ENCODE measurements at places on chromosomes 6 and 20.

DNA sequence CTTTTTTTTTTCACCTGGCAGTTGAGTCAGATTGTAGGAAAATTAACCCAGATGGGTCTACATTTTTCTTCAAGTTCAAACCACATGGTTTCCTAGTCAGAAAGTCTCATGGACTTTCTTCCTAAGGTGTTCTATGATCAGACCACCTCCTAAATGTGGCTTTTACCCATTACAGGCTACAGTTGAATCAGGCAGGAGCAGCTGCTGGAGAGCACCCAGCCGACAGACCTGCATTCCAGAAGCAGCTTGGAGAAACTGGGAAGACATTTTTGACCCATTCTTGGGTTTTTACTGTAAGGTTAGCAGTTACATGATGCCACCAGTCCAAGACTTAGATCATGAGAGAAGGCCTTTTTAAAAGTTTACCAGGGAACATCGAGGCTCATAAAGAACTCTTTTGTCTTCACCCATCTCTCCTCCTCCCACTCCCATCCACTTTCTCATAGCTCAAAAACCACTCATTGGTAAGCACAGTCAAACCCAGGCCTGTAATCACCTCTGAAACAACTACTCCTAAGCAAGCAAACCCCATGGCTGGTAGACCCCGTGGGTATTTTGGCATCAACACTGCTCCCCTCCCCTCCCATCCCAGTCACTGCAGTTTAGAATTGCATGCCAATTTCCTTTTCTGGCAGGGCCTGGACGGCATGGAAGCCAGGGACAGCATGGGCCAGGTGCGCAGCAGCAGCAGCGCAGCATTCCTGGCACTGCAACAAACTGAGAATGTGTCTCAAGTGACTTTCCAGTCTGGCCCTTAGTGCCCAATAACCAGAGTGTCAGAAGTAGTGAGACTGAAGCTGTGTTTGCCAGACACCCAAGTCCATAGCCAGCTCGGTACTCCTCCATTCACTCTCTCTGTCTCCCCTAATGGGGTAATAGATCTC is 113.7 kb downstream of the CLIC5 start:
- DNase-seq = no peak

DNA sequence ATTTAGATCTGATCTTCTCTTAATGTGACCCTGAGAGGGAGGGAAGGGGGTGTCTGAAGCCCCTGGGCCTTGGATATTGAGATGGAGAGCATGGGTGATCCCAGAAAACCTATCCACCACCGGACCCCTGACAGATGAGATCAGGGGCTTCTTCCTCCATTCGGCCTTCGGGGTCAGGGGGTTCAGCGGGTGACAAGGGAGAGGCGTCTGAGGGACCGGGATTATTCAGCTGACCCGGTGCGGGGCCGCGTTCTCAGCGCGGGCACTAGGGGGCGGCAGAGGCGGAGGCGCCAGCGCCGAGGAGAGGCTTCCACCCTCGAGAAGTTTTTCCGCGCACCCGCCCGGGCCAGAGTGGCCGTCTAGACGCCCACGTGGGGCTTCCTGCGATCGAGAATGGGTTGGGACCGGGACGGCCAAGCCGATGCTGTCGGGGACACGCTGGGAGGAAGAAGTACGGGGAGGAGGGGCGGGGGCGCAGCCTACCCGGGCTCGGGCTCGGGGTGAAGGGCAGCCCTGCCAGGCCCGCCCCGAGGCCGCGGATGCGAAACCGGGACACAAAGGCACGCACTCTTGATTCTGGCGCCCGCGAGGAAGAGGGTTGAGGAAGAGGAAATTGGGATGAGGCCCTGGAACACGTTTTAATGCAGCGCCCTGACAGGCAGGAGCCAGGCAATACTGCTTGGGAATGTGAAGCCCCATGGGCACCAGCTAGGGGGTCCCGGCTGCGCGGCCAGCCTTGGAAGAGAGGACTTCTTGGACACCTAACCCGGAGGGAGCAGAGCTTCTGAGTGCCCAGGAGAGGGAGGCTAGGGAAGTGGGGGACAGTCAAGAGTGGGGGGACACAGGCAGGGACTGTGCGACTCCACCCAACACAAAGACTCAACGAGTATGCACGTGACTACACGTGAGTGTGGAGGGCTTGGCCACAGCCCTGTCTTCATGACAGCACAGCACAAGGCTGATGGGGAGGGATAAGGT is 30.6 kb downstream of the COL11A2 start:
- DNase-seq = peak; percentile 78

GRCh38 chr6:11248974-11249761 is 16.7 kb upstream of the NEDD9 start:
- no peak for DNase-seq

GRCh38 chr20:14956026-14956425 is 618.6 kb upstream of the FLRT3 start:
- DNase-seq = no peak

GRCh38 chr20:47359530-47360296 is 3.2 kb upstream of the ZMYND8 start:
- DNase-seq = no peak

DNA sequence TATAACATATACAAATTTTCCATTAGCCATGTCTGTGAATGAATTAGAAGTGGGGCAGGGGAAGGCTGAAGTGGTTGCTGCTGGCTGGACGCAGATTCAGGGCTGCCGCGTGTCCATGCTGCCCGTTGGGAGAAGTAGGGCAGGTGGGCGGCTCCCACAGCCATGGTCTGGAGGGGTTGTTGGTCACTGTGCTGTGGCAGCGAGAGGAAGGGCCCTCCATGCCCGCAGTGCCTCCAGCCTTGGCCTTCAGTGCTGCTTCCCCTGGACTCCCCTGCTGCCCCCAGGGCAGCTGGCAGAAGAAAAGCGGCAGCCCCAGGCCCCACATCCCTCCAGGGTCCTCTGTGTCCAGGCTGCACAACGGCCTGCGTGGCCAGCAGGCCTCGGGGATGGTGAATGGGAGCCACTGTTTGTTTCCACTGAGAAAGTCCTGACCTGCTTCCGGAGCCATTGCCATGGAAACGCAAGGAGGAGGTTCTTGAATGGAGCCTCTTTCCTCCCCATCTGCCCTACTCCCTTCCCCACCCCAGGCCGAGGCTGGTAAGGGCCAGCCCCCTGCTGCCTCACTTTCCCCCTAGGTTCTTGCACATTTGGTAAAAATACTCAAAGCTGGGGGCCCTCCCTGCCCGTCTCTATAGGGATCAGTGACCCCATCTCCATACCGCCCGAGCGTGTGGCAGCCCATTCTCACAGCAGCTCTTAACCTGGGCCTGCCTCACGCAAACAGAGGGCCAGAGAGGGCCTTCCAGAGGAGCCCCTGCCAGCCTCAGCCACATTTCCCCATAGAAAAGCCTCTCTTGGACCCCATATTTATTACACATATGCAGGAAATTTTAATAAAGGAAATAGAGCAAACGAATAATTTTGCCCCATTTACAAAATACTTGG is 113.3 kb downstream of the SASH1 start:
- DNase-seq = no peak

DNA sequence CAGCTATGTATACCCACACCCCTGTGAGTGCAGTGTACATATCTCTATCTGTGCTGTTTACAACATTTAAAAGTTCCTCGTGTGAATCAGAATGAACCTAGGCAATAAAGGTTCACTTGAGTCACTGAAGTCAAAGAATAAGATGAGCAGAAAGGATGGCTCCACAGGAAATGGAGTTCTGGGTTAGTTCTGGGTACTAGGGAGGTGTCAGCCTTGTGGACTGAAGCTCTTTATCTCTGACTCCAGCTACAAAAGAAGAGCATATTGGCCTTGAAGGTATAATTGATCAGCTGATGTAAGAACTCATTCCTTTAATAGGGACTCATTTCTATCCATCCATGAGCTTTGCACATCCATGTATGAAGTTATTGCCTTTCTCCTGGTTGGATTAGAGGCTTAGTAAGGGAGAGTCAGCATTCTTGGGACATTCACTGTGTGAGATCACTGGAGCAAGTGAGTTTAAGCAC is 73.9 kb upstream of the BACH2 start:
- DNase-seq = no peak

- no peak for DNase-seq
Measured at GRCh38 chr6:139982652-139983295, 608.3 kb upstream of the CITED2 start.

GRCh38 chr6:161947371-161947770 is 673.5 kb upstream of the AGPAT4 start:
- no peak for DNase-seq

DNA sequence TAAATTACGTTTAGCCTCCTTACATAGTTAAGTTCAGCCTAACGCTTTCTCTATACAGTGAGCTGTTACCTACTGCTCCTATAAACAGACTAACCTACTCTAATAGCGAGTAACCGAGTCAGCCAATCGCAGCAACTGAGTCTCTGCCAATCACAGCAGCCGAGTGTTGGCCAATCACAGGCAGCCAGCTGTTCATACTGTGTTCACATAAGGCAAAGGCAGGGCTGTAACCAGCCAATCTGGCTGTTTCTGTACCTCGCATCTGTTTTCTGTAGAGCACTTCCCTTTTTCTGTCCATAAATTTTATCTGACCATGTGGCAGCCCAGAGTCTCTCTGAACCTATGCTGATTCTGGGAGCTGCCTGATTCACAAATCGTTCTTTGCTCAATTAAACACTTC is 263.9 kb upstream of the JARID2 start:
- no peak for DNase-seq

- no peak for DNase-seq
Measured at GRCh38 chr6:4157506-4157905, 22.1 kb upstream of the ECI2 start.

- DNase-seq = no peak
Measured at GRCh38 chr6:169371344-169372127, 117.9 kb upstream of the THBS2 start.

GRCh38 chr6:13762611-13763441 is 51.2 kb upstream of the RANBP9 start:
- DNase-seq = no peak

DNA sequence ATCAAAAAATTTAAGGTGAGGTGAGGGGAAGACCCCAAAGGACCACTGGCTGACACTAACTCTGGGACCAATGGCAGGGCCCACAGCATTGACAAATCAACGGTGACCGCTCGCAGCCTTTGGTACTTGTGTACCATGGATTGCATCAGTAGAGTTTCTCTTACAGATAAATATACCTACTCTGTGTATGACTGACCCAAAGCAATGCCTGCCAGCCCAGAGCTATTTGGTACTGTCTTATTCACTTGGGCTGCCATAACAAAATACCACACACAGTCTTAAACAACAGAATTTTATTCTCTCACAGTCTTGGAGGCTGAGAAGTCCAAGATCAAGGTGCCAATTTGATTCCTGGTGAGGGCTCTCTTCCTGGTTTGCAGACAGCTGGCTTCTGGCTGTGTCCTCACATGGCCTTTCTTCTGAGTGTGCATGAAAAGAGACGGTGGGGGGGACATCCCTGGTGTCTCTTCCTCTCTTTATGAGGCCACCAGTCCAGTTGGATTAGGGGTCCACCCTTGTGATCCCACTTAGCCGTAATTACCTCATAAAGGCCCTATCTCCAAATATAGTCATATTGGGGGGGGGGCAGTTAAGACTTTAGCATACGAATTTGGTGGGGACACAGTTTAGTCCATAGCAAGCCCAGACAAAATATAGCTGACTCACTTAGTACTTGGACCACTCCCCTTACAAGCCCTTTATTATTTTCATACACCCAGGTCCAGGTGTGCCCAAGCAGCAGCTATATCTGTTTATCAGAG is 336.3 kb downstream of the CD83 start:
- DNase-seq = no peak

GRCh38 chr6:149458806-149459205 is 26.0 kb downstream of the ZC3H12D start:
- DNase-seq = no peak

DNA sequence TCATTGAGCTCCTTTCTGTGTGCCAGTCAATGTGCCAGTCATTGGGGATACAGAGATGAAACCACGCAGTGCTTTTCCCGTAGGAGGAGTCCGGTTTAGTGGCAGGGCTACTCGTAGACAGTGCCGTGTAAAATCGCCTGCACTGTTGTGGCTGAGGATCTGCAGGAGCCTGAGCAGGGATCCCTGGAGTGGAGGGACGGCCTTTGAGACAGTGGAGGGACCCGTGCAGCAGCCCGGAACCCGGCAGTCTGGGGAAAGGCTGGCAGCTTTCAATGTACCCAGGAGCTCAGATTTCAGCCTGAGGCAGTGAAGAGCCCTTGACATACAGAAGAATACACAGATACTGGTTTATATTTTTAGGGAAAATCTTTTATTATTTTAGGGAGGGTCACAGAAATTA is 203.3 kb downstream of the ARID1B start:
- no peak for DNase-seq

DNA sequence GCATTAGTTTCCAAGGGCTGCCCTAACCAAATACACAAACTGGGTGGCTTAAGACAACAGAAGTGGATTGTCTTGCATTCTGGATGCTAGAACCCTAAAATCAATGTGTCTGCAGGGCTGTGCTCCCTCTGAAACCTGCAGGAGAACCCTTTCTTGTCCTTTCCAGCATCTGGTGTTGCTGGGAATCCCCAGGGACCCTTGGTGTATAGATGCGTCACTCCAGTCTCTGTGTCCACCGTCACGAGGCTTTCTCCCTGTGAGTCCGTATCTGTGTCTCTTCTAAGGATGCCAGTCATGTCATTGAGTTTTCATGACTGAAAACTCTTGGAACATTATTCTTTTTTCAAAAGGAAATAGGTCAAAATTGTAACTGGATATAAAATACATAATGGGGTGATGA is 142.9 kb downstream of the RNASET2 start:
- no peak for DNase-seq

DNA sequence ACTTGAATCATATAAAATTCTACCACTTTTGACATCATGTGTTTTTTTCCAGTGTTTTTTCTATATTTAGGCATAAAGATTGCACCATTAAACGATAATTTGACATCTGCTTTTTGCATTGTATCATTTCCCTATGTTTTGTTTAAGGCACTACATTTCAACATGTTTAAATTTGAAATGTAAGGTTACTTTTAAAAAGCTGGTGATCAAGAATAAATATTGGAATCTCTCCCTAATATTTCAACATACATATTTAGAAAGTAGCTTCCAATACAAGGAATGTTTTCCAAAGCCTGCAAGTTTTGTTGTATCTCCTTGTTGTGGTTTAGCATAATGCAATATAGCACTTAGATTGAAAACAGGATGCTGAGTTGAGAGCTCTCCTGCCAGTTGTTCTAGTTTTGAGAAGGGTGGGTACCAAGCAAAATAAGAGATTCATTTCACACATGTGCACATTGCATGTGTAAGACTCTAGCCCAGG is 76.5 kb downstream of the SYNJ2 start:
- DNase-seq = no peak

DNA sequence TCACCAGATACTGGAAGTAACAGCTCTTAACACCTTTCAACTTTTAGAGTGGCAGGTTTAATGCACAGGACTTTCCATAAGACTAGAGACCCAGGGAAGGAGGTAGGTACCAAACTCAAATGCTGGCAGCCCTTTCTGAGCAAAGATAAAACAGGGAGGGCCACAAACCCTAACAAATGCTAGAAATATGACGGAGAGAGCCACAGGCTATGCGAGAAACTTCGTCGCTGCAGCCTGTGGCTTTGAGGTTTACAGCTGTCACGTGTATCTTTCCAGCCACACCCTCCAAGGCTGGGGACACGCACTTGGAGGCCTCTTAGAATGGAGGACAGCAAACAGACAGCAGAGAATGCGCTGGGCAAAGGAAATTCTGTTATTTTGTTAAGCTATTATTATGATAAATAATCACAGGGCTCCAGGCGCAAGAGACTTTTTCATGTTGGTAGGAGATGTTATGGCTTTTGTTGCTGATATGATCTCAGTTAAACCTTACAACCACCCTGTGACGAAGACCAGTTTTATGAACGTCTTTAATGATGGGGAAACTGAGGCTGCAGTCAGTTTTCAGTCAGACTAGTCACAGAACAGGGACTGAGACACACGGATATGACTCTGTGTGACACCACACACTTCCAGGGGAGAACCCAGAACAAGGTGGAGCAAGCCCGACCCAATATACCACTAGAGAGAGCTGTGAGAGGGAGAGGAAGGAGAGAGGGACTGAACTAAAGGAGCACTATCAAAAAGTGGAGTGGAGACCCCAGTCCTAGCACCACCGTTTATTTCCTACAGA is 2.0 kb downstream of the TRAM2 start:
- peak; percentile 5 for DNase-seq
